ENCODE measurements at places on chromosomes 4 and X. TPM values are rescaled to one million over a fixed set of nuclear protein-coding genes. Genes with fewer than 3 reads are reported as not detected.

- H3K27me3 ChIP-seq: no peaks in the 10 kb centered on the region
- H3K4me3 ChIP-seq: no peak overlapping the region
- H3K36me3 ChIP-seq: peaks cover 21% of the 10 kb centered on the region
- H3K4me1 ChIP-seq: peaks cover 36% of the 10 kb centered on the region
Observed at GRCh38 chr4:98574816-98575215, 83.6 kb downstream of the TSPAN5 start.

GRCh38 chr4:5050520-5051277 lies 581 bp upstream of the STK32B start:
- peaks cover 38% of the 10 kb centered on the region for H3K27me3 ChIP-seq
- peaks cover 13% of the 10 kb centered on the region for H3K4me1 ChIP-seq
- H3K27ac ChIP-seq: no peak overlapping the region
- no peaks in the 10 kb centered on the region for H3K36me3 ChIP-seq

DNA sequence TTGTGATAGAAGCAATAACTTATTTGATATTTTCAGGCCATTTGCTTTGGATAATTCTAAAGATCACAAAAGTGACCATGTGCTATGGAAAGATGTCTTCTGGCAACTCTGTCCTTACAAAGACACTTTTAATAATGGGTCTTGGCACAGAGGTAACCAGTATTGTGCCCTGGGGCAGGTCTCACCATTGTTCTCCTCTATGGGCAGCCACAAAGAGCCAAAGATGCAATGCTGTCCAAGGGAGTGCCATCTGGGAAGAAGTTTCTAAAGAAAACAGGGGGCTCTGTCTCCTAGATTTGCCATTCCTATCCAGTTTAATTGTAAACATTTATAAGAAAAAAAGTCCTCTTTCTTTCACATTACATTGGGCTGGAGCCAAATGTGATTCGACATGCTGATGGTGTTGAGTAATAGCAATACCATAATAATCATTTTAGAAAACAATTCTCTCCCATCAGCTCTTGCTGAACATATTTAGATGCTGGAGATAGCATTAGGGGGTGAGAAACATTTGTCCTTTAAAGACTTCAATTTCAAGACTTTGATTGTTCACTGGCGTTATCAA lies 179.9 kb downstream of the KIT start:
- peaks cover 2% of the 10 kb centered on the region for H3K4me1 ChIP-seq
- no peaks in the 10 kb centered on the region for H3K36me3 ChIP-seq
- DNase-seq: no peak
- no peak overlapping the region for H3K27ac ChIP-seq
- H3K27me3 ChIP-seq: no peaks in the 10 kb centered on the region
- H3K4me3 ChIP-seq: no peak overlapping the region

- H3K36me3 ChIP-seq: no peaks in the 10 kb centered on the region
- peaks cover 7% of the 10 kb centered on the region for H3K27me3 ChIP-seq
- H3K4me1 ChIP-seq: peaks cover 53% of the 10 kb centered on the region
- peak overlapping the region; percentile 83 for H3K27ac ChIP-seq
Observed at GRCh38 chr4:140048419-140048995, 105.5 kb downstream of the MAML3 start.

The MTNR1A gene
- total RNA-seq: not detected

- no peak overlapping the region for H3K27ac ChIP-seq
- no peaks in the 10 kb centered on the region for H3K4me1 ChIP-seq
- no peaks in the 10 kb centered on the region for H3K27me3 ChIP-seq
- no peak for DNase-seq
Observed at GRCh38 chr4:164304861-164305260, 449.1 kb upstream of the SMIM31 start.

- peaks cover 2% of the 10 kb centered on the region for H3K27me3 ChIP-seq
- DNase-seq: no peak
- H3K27ac ChIP-seq: no peak overlapping the region
- no peaks in the 10 kb centered on the region for H3K36me3 ChIP-seq
- H3K4me3 ChIP-seq: no peak overlapping the region
Observed at GRCh38 chr4:38950159-38950558, 82.0 kb downstream of the TMEM156 start.

GRCh38 chr4:55561889-55562288 lies 15.2 kb upstream of the CLOCK start:
- peaks cover 13% of the 10 kb centered on the region for H3K4me1 ChIP-seq
- peaks cover 19% of the 10 kb centered on the region for H3K27me3 ChIP-seq
- H3K36me3 ChIP-seq: no peaks in the 10 kb centered on the region
- peak overlapping the region; percentile 38 for H3K4me3 ChIP-seq

DNA sequence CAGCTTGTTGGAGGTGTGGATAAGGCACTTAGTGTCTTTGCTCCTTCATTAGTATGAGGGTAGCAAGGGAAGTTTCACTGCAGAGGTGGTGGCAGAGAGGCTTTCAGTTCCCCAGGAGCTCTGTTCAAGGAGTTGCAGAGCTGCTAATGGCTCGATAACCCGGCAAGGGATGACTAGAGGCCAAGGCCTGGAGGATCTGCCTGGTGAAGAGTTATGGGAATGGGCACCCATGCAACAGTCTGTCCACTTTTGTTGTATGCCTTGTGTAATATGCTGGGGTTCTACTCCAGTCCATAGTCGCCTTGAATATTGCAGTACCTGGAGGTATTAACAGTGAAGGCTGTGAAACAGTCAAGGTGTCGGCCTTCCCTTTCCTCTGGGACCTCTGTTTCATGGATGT lies 67.8 kb upstream of the NBDY start:
- no peak overlapping the region for H3K27ac ChIP-seq
- H3K4me1 ChIP-seq: no peaks in the 10 kb centered on the region
- H3K27me3 ChIP-seq: no peaks in the 10 kb centered on the region
- DNase-seq: no peak

GRCh38 chrX:84737471-84737871 lies 235.2 kb upstream of the HDX start:
- H3K4me1 ChIP-seq: no peaks in the 10 kb centered on the region
- no peak overlapping the region for H3K27ac ChIP-seq
- DNase-seq: no peak
- H3K36me3 ChIP-seq: no peaks in the 10 kb centered on the region
- no peaks in the 10 kb centered on the region for H3K27me3 ChIP-seq

DNA sequence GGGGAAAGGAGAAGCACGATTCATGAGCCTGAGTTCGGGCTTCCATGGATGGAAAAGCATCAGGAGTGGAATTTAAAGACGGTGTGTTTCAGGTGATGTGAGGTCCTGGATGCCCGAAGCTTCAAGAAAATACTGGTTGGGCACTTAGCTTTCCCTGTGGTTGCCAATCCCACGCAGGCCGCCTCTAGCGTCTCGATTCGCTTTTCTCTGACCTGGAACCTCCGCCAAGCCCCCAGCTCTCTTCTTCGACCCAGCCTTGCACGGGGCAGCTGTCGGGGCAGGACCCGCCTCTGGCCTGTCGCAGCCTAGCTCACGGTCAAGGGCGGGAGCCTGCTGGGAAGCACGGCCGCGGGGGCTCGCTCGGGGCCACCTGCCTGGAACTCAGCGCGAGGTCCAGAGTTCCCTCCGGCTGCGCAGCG lies 308 bp upstream of the TLR2 start:
- peaks cover 12% of the 10 kb centered on the region for H3K4me1 ChIP-seq
- H3K27me3 ChIP-seq: peaks cover 25% of the 10 kb centered on the region
- peak overlapping the region; percentile 50 for H3K4me3 ChIP-seq
- no peak for DNase-seq
- peaks cover 4% of the 10 kb centered on the region for H3K36me3 ChIP-seq

The SPANXB1 gene
- total RNA-seq: not detected

The TGIF2LX gene
- not detected for total RNA-seq

The HAUS7 gene
- 58.8 TPM for total RNA-seq

- H3K27me3 ChIP-seq: peaks cover 9% of the 10 kb centered on the region
- H3K4me1 ChIP-seq: peaks cover 4% of the 10 kb centered on the region
- no peaks in the 10 kb centered on the region for H3K36me3 ChIP-seq
- no peak overlapping the region for H3K27ac ChIP-seq
- no peak for DNase-seq
Observed at GRCh38 chr4:14883166-14883565, 119.1 kb upstream of the CPEB2 start.

- no peaks in the 10 kb centered on the region for H3K36me3 ChIP-seq
- no peak for DNase-seq
- no peaks in the 10 kb centered on the region for H3K27me3 ChIP-seq
- H3K4me3 ChIP-seq: no peak overlapping the region
- H3K27ac ChIP-seq: no peak overlapping the region
- H3K4me1 ChIP-seq: no peaks in the 10 kb centered on the region
Observed at GRCh38 chr4:92339676-92340075, 35.9 kb downstream of the GRID2 start.

The BLOC1S4 gene
- total RNA-seq: 21.8 TPM

DNA sequence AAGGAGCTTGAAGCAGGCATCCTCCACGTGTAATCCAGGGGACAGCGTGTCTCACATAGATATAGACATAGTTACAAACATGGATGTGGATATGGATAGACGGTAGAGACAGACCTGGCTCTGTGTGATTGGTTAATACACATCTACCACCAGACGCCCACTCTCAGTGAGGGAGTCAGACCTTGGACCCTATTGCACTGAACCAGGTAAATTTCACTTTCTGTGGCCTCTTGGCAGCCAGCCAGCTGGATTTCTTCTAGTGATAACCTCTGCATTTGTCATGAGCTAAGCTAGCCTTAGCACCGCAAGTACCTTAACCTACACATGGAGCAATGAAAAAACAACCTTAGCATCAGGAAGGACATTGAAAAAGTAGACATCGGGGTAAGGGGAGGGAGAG lies 79.2 kb upstream of the ACSL4 start:
- no peak overlapping the region for H3K4me3 ChIP-seq
- H3K27ac ChIP-seq: no peak overlapping the region
- no peaks in the 10 kb centered on the region for H3K36me3 ChIP-seq
- H3K4me1 ChIP-seq: no peaks in the 10 kb centered on the region
- DNase-seq: no peak
- H3K27me3 ChIP-seq: peaks cover 3% of the 10 kb centered on the region

The BRS3 gene
- not detected for total RNA-seq

The NDNF gene
- 0.34 TPM for total RNA-seq

DNA sequence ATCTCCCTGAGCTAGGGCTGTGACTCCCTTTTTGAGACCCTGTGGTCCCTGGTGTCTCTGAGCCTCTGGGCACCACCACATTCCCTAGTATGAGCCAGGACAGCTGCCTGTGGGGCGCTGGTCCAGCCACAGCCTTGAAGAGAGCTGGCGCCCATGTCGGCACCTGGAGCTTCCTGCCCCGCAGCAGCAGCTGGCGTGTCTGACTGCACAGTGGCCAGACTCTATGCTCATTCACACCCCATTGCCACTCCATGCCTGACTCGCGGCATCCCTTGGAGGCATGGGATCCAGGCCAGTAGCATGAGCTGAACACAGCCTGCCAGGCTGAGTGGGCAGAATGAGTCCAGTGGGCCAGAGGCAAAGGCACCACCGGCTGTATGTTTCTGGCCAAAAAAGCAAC lies 8.3 kb upstream of the SPP1 start:
- H3K4me1 ChIP-seq: no peaks in the 10 kb centered on the region
- no peak overlapping the region for H3K27ac ChIP-seq
- no peak overlapping the region for H3K4me3 ChIP-seq
- H3K36me3 ChIP-seq: no peaks in the 10 kb centered on the region
- H3K27me3 ChIP-seq: peaks cover 11% of the 10 kb centered on the region

DNA sequence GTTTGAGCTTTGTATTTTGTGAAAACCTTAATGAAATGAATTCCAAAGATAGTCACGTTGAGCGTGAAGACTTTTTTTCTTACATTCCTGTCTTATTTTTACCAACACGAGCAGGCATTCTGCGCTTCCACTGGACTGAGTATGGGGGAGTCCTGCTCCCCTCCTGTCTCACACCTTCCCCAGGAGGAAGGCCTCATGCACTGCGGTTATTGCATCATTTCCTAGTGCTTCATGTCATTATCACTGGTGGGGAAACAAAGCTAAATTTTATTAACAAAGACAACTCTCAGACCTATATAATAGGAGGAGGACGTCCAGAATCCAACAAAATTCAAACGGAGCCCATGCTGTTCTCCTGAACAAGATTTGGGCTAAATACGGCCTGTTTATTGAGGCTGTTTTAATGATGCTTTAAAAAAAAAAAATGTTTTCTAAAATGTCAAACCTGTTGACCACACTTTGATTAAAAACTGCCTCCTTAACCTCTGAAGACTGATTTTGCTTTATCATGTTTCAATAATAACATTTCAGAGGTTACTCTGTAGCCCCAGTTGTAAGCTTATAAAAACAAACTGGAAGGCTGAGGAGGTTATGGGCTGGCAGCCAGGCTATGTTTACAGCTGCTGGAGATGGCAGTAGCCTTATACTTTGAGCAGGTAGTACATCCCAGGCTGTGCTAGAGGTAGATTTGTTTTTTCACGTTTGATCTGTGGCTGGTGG lies 118.0 kb downstream of the SOWAHB start:
- no peaks in the 10 kb centered on the region for H3K4me1 ChIP-seq
- H3K27me3 ChIP-seq: peaks cover 1% of the 10 kb centered on the region
- H3K4me3 ChIP-seq: no peak overlapping the region
- H3K27ac ChIP-seq: no peak overlapping the region
- no peak for DNase-seq
- H3K36me3 ChIP-seq: no peaks in the 10 kb centered on the region

DNA sequence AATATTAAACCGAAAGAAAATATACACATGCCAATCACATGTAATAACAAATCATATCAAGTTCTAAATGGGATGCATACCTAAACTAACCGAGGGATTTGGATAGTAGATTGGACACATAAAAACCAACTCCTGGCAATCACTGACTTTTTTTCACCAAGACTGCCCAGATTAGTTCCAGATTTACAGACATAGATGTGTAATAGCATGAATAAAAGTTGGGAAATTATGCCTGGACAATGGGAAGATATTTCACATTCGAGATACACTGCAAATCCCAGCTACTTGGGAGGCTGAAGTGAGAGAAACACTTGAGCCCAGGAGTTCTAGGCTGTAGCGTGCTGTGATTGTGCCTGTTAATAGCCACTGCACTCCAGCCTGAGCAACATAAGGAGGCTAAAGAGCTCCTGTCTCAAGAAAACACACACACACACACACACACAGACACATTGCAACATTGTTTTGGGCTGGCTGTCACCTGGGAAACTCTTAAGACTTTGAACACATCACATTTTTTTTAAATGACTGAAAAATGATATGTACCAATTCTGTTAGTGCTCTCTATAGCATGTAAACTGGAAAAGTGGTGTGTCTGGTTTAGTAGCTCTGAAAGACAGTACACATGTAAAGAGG lies 5.7 kb downstream of the RAB40A start:
- no peaks in the 10 kb centered on the region for H3K36me3 ChIP-seq
- H3K4me1 ChIP-seq: no peaks in the 10 kb centered on the region
- no peaks in the 10 kb centered on the region for H3K27me3 ChIP-seq
- no peak overlapping the region for H3K4me3 ChIP-seq
- no peak for DNase-seq

The SYAP1 gene
- total RNA-seq: 18.2 TPM
